NB4 (cell line): ENCODE measurements at places on chromosomes 16 and 17.

DNA sequence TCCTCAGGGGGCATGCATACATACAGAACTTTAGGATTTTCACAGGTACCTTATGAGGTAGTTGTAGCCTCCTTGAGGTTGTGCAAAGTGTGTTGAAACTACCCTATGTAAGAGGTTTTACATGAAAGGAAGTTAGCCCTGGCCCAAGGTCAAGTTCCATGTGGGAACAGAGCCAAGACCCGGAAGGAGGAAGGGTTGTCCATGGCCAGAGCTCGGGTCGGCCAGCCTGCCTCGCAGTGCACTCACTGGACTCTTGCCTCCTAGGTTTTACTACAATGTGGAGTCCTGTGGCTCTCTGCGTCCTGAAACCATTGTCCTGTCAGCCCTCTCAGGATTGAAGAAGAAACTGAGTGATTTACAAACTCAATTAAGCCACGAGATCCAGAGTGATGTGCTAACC, 8.2 kb downstream of the POLR2C start:
- DNase-seq, result no peak

DNA sequence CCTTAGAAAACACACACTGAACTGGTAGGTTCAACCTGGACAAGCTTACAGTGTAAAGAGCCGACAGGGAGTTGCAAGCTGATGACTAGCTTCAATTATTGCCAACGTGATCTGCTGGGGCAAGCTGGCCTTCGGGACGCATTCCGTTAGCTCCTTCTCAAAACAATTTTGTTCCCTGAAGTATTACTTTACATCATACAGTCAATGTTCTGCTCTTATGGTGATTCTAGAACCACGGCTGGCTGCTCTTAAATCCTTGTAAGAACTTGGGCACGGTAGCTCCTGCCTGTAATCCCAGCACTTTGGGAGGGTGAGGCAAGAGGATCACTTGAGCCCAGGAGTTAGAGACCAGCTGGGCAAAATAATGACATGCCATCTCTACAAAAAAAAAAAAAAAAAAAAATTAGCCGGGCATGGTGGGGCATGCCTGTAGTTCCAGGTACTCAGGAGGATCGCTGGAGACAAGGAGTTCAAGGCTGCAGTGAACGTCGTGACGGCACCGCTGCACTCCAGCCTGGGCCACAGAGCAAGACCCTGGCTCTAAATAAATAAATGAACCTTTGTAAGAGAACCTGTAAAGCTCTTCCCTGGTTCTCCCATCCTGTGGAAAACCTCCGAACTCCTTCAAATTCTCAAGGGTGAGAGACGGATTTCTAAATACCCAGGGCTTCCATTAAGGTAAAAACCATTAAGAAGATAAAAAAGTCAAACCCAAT, 2.0 kb downstream of the CDIP1 start:
- no peak for DNase-seq

DNA sequence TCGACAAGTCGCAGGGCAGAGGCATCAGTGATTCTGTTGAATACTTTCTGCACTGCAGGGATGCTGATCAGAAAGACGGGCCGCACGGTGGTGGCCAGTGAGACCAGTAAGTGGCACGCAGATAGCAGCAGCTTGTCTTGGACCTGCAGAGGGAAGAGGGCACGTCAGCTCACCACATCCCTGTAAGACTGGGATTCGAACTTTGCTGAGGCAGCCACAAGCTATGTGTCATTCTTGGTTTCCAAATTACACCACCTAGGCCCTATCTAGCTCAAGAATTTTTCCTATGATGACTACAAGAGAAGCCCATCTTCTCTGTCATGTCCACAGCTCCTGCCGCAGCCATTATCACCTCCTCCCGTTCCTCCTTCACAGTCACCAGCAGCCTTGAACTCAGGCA, 49.4 kb upstream of the GSG1L start:
- DNase-seq, result no peak

DNA sequence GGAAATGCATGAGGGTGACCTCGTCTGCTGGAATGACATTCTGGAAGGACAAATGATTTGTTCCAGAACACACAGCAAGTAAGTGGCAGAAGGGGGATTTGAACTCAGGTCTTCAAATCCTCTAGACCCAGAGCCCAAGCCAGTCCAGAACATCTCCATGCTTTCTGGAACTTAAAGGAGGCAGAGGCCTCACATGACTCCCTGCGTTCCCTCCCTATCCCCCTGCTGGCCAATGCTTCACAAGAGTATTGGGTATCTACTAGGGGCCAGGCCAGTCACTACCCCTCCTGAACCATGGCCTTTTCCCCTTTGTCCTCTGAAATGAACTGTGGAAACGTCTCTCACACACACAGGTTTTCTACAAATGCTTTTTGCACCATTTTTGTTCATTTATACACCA, 7.6 kb upstream of the BEAN1 start:
- DNase-seq, result no peak

GRCh38 chr17:52465407-52465806, 306.9 kb upstream of the CA10 start:
- DNase-seq, result no peak

GRCh38 chr17:39238311-39238972, 12.7 kb upstream of the STAC2 start:
- DNase-seq, result peak; percentile 40

DNA sequence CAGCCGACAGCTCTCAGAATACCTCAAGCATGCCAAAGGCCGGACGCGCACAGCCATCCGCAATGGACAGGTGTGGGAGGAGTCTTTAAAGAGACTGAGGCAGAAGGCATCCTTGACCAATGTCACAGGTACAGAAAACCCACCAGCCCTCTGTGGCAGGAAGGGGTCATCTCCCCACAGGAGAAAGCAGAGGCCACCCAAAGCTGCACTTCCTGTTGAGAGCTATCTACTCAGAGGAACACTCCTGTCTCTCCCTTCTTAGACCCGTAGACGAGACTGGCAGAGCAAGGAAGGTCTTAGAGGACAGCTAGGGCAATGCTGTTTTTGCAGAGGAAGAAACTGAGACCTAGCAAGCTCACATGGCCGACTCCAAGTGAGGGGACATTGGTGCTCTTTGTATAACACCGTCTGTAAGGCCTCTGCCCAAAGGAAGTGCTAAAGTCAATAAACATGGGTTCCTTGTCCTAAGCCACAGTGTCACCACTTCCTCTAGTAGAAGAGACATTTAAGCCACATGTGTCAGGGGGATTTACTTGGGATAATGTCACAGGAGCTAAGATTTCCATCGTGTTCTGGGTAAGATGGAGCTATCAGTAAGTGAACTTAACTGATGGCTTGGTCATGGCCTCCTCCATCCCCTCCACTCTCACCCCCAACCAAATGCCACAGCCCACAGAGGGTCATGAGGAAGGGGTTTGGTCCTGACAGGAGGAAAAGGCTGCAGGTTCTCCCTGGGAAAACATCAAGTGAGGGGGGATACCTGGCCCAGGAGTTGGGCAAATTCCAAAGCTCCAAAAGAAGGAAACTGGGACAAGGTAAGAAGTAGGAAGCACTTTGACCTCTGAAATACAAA, 9.4 kb downstream of the LPO start:
- DNase-seq, result peak; percentile 67

DNA sequence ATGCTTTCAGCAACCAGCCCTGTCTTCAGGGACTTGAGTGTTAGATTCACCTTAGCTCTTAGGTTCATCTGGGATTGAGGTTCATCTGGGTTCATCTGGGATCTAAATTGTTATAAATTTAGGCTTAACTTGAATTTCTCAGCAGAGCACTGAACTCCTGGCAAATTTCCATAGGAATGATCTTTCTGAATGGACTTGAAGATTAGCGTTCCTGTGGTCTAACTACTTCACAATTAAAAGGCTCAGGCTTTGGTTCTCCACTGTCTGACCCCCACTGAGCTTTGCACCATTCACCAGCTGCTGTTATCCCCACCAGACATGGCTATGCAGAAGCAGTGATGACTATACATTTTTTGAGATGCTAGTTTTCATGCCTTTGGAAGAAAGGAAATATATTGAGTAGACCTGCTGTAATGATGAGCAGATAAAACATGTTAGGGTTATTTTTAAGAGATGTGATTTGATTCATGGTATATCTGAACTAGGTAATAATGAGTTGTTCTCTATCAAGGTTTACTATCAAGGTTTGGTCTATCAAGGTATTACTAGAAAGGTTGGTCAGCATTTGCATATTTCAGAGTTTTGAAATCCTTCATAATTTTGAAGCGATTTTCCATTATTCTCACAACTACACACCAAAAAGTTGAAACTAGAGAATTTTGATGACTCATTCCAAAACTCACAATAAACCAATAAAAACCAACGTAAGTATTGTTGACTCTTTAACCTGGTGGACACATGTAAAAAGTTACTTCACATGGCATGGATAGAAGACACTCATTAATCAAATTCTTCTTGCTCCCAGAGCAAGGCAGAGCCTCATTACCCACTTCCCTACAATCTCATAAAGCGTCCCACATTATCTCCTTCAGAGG, 71.7 kb downstream of the SNX11 start:
- no peak for DNase-seq

GRCh38 chr17:56424543-56425044, 168.9 kb upstream of the NOG start:
- no peak for DNase-seq

- DNase-seq, result peak; percentile 4
Measured at GRCh38 chr16:6193718-6194117, 1096.1 kb upstream of the EEF2KMT start.

DNA sequence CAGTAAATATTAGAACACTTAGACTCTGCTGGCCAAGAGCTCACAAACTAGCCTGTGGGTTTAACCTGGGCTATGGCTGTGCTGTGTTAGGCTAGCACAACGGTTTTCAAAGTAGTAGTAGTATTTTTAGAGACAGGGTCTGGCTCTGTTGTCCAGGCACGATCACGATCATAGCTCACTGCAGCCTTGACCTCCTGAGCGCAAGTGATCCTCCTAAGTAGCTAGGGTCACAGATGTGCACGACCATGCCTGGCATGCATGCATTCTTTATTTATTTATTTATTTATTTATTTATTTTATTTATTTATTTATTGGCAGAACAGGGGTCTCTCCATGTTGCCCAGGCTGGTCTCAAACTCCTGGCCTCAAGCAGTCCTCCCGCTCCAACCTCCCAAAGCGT, 10.3 kb downstream of the MRPL27 start:
- no peak for DNase-seq

- no peak for DNase-seq
Measured at GRCh38 chr16:10617662-10618420, 37.4 kb upstream of the EMP2 start.

DNA sequence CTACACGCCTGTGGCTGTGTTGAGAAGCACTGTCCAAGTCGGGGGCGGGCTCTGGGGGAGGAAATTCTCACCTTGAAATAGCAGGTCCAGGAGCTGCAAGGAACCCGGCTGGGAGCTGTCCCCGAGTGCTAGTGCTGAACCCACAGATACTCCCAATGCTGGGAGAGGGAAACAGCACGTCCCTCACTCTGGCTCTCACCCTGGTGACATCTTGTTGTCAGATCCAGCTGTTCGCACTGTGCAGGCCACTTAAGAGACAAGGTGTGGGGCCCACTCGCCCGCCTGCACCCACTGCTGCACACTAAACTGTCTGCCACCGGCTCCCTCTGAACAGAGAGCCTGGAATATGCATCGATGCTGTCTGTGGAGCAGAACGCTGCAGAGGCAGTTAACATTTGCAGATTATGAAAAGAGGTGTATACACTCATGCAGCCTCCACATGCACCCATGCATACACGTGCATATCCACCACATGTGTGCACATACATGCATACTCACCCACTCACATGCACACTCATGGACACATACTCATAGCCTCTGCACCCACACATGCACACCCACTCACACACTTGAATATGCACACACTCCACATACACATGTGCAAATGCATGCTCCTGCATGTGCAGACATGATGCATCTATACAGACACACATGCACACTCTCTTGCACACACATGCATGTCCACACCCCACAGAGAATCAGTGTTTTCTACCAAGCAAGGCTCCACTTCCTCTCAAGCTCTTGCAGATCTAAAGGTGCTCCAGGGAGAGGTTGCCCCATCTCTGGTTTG, 42.0 kb downstream of the MGAT5B start:
- DNase-seq, result peak; percentile 55

DNA sequence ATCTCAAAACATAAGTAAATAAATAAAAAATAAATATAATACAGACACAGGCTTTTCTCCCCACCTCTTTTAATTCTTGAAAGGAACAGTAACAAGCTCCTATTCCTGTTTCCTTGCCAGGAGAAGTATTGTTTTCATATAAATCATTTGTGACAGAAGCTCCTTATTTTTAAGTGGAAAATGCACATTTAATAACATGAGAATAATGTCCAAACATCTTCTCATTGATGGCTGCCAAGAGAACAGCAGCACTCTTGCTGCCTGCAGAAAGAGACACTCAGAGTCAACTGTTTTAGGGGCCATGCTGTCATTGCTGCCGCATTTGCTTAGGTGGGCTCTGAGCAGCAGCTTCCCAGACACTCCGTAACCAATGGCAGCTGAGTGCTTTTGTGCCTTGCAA, 580.1 kb downstream of the WWOX start:
- no peak for DNase-seq

- DNase-seq, result no peak
Measured at GRCh38 chr17:32565401-32565800, 78.6 kb downstream of the CDK5R1 start.

GRCh38 chr16:86408685-86409084, 101.6 kb upstream of the FOXF1 start:
- DNase-seq, result no peak

GRCh38 chr16:2713523-2713922, 6.5 kb downstream of the PRSS27 start:
- peak; percentile 20 for DNase-seq

GRCh38 chr17:41415411-41415810, 9.0 kb downstream of the KRT37 start:
- DNase-seq, result no peak

DNA sequence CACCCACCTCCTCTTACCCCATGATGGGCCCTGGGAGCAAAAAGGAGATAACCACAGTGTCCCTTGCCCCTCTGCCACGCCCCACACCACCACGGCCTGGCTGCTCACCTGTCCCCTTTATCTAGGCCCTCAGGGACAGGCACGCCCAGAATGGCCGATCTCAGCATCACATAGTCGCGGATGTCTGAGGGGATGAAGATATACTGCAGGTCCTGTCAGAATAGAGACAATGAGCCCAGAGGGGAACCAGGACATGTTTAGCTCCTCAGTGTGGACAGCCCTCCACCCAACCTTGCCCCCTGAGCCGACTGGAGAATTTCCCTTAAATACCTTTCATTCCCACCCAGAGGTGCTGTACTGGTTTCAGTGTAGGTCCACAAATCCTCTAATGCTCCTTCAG, 15.2 kb downstream of the ST6GALNAC2 start:
- no peak for DNase-seq

GRCh38 chr16:88977812-88978607, 1.0 kb upstream of the CBFA2T3 start:
- DNase-seq, result peak; percentile 38

DNA sequence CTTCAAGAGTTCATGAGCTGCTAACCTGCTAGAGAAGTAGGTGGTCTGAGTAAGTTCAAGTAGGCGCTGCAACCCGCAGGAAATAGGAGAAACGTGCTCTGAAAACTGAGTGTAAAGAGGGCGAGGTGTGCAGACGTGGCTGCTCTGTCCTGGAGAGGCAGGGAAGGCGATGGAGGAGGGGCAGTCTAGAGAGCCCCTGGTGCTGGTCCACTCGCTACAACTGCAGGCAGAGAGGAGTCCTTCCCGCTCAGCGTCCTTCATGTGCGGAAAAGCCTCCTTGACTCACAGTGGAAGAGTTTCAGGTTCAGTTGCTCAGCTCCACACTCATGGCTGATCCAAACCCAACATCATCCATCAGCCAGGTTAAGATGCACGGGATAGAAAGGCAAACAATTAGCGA, 12.1 kb downstream of the ABCA3 start:
- no peak for DNase-seq

- DNase-seq, result no peak
Measured at GRCh38 chr16:54647216-54647615, 283.4 kb upstream of the IRX5 start.

GRCh38 chr16:66935314-66936011, at the start of gene CES2:
CES2 (plus strand) TSS chr16:66935516; CDS start chr16:66935636, 120 bp downstream.
- no peak for DNase-seq
